Activated CD8-positive, alpha-beta memory T cell treated with anti-CD3 and anti-CD28 coated beads for 1 hour (primary cell): ENCODE measurements at places on chromosomes 16 and 17.

DNA sequence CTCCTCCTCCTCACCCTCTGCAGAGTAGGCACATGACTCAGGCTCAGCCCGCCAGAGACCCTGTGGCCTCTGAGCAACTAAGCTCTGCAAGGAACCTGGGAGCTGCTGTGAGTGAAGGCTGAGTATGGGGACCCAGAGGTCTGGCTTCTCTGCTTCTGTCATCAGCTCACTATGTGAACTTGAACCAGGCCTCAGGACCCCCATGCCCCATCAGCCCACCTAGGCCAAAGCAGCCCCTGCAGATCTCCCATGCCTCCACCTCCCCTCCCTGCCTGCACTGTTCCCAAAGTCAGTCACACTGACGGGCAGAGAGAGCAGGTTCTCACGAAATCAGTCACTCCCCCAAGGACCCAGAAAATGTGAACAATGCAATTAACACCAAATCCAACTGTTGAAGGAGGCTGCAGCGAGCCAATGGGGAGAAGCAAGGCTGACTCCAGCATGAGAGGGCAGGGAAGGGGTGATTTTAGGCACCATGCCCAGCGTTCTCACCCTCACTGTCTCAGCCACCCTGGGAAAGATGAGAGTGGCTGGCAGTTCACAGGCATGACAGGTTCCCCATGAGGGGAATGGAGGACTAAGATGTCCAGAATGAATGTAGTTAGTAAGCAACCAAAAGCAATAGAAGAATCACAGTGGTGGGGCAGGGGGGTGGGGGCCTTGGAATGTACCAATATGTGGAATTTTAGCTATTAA, 60.6 kb downstream of the BEAN1 start:
- DNase-seq = no peak

GRCh38 chr17:48613862-48614694, 1.0 kb downstream of the HOXB8 start:
- no peak for DNase-seq

- DNase-seq = no peak
Measured at GRCh38 chr17:77466140-77466539, 325.4 kb downstream of the SEC14L1 start.

DNA sequence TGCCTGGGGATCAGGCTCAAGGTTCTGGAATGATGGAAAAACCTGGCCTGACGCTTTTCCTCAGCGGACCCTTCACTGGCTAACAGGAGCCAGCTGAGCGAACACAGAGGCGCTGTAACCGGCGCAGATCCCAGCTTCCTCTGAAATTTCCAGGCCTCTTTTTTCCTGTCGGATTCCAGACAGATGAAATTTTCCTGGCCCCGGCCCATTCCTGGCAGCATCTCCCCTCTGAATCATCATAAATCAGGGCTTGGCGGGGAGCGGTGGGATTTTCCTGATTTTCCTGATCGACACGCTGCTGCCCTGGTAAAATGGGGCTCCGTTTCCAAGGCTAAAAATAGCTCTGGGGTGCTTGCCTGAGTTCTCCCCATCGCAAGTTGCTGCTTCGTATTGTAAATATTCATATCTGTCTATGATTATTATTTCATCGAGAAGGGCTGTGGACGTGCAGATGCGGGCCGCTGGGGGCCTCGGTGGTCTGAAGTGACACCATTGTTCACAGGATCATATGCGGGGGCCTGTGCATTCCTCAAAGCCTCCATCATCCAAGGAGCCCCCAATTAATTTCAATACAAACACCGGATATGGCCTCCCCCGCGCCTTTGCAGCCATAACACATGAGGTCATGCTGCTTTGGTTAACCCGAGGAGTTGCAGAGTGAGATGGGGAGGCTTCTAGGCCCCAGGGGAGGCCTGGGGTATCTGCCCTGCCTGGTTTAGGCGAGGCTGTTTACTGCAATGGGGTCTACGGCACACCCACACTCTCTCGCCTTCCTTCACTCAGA, 45.8 kb upstream of the ETV4 start:
- no peak for DNase-seq

- no peak for DNase-seq
Measured at GRCh38 chr16:31877876-31878642, 4.5 kb downstream of the ZNF267 start.

- DNase-seq = no peak
Measured at GRCh38 chr16:47519996-47520679, 59.0 kb downstream of the PHKB start.

DNA sequence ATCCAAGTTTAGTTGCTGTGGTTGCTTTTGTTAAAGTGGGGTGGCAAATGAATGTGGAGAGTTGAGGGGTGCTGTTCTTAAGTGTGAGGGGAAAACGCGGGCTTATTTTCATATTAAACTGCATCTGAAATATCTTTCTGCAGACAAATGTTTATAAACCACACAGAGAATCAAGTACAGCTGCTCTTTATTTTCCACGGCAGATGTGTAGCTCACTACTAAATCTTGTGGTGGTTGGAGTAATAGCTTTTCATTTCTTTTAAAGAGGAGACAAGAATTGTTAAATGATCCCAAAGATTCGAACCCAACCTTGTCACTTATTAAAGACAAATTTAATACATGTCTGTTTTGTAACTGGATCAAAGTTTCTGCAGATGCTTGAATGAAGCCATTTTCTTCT, 2.1 kb downstream of the CLTC start:
- no peak for DNase-seq
